ENCODE measurements at places on chromosomes 6 and 20. TPM values are rescaled to one million over a fixed set of nuclear protein-coding genes. Genes with fewer than 3 reads are reported as not detected.

The NMBR gene
- total RNA-seq = not detected

The NRN1 gene
- total RNA-seq = 0.65 TPM

The BPI gene
- total RNA-seq = not detected

The CDH4 gene
- 7.7 TPM for total RNA-seq

The SSTR4 gene
- total RNA-seq = 0.12 TPM

The DDR1 gene
- total RNA-seq = 52.0 TPM

The HCK gene
- total RNA-seq = 0.06 TPM

All from A549 treated with GW870086 at 1 μM for 4 hours (cell line).